NCI-H774 (cell line): ENCODE measurements at places on chromosomes 1 and 21.

DNA sequence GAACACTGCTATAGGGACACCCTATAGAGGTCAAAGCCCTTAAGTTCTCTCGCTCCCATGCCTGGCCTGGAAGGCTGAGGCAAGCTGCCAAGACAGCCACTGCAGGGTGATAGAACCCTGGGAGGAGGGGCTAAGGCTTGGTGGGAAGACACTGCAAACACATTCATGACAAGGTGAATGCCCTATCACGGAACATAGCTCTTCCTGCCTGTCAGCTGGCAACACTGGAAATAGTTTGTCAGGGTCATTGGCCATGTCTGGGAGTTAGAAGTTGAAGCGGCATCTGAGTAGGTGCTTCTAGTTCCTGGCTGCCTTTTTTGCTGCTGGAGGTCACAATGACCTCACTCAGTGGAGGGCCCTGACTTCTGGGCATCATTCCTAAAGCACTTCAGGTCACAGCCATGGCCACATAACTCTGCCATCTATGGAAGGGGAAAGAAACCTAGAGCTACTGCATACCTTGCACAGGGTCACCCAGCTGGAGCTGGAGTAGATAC, 4.2 kb downstream of the FABP3 start:
- DNase-seq: no peak

GRCh38 chr1:39726600-39726999, 12.1 kb upstream of the PPIE start:
- no peak for DNase-seq

DNA sequence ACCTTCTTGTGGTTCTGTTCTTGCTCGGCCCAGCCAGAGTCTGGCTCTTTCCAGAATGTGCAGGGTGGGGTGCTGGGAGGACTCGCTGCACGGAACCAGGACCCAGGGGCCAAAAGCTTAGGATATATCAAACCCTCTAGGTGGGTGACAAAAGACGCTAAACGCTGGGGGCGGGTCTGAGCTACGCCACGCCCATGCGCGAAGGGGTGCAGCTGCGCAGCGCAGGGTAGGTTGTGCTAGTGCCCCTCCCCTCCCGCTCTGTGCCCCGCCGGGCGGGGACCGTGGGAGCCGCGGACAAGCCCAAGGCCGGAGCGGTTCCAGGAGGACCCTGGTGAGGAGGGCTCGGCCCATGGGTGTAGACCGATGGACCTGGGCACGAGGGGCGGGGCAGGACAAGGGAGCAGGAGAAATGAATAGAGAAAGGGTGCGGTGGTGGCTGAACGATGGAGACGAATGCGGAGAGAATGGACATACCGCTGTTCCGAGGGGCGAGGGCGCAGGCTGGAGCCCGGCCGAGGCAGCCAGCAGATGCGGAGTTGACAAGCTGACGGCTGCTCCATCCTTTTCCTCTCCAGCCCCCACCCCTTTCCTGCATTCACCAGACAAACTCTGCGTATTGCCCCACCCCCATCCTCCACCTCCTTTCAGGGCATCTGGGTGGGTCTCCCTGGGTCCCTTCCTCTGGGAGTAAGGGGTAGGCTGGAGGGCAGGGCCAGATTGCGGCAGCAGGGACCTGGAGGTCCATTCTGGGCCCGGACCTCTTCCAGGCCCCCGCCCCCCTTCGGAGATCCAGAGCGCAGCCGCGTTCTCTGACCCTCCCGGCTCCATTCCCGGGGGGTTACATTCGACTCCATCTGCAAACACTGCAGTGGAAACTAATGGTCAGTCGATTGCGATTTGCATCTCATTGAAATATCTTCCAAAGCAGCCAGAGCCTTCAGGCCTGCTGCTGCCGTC, at the start of gene RUSC1:
TSS of gene RUSC1 (plus strand) at position 234 of the 957 bp plus-strand sequence. CDS start 880 bp downstream, outside the sequence.
- DNase-seq: no peak

GRCh38 chr1:107276247-107276646, 135.4 kb downstream of the NTNG1 start:
- DNase-seq: no peak

- DNase-seq: no peak
These were observed 6.1 kb downstream of the CCDC18 start for GRCh38 chr1:93186667-93187066.

DNA sequence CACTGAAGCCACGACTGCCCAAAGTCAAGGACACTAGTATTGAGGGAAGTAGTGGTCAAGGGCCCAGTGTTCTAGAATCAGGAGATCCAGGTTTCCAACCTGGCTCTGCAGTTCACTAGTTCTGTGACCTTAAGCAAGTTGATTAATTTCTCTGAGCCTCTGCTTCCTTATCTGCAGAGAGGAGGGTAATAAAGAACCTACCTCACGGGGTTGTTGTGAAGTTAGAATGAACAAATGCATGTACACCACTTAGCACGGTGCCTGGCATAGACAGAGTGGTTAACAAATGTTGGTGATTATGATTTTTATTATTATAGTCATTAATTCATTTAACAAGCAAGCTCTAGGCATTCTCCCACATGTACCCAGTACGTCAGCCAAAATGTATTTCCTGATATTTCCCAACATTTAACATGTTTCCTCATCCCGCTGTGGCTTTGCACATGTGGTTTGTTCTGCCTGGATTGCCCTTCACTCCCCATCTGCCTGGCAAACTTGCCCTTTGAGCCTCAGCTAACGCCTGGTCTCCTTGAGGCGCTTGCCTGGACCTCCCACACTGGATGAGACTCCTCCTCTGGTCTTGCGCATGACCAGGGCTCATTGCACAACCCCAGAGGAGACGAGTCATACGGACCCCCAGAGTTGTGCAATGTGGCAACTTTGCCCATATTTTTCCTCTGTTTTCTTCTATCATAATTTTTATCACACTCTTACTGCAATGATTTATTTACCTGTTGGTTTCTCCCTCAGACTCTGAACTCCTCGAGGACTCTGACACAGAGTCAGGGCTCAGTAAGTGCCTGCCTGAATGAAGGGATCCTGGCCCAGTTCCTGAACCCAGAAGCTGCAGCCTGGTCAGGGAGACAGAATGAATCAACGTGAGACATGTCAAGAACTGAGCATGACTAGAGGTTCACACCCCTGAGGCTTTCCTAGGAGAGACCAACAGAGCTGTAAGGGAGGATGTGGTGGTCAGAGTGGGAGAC, 20.7 kb upstream of the MFSD2A start:
- no peak for DNase-seq

- DNase-seq: no peak
These were observed 355.4 kb downstream of the BRINP2 start for GRCh38 chr1:177526201-177526600.

DNA sequence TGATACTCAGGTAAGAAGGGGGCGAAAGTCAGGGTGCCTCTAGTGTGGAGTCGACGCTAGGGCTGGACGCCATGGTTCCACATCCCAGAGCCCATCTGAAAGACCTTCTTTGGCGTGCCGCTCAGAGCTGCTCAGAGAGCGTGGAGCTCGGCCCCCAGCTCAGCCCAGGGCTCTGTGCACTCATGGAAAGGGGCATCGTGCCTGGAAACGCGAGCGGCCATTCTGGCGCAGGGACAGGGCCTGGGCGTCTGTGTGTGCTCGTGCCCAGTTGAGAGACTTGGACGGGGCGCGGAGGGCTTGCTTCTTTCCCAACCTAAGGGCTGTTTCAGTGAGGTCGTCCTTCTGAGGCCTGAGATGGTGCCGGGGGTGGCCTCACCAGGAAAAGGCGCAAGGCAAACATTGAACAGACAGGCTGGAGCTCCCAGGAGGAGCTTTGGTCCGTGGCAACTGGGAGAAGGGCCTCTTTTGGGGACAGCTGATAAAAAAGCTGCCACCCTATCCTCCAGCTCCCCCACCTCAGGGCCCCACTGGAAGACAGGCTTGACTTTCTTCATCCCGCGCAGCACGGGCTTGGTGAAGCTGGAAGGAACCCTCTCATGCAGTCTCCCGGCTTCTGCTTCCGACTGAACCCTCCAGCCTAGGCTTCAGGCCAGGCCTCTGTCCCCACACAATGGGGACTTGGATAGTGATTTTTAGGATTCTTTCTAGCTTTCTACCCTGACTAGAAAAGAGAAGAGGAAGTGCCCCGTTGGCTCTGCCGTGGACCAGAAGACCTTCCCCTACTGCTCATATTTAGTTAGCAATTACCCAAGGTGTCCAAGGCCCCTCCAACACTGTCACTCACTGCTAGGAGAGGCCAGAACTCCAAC, 77.1 kb downstream of the CD58 start:
- no peak for DNase-seq

DNA sequence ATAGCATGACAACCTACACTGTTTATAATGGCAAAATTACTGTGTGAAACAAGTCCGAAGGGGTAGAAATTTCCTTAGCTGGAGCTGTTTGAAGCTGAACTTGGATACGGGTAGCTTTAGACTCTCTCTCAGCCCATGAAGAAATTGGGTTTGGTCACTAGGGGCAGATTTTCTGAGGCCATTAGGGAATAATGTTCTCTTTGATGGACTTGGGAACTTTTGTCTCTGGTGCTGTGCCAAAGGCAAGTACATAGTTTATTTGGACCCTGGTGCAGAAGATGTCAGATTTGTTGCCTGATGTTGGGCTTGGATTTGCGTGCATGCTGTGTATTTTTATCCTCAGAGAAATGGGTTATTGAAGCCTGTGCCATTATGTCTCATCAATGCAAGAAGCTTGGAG, 109.6 kb downstream of the VPS13D start:
- DNase-seq: no peak

GRCh38 chr1:221087919-221088318, 208.7 kb downstream of the HLX start:
- no peak for DNase-seq

GRCh38 chr1:225911191-225912130, 12.6 kb downstream of the PYCR2 start:
- DNase-seq: no peak

DNA sequence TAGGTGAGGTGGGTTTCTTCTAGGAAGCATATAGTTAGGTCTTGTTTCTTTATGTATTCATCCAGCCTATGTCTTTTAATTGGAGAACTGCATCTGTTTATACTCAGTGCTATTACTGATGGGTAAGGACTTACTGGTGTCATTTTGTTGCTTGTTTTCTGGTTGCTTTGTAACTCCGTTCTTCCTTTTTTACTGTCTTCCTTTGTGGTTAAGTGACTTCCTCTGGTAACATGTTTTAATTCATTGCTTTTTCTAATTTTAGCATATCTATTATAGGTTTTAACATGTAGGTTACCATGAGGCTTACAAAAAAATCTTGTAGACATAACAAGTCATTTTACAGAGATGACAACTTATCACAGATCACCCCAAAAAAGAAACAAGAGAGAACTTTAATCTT, 160.8 kb downstream of the VAV3 start:
- DNase-seq: no peak

GRCh38 chr1:66760506-66760905, 8.2 kb downstream of the DYNLT5 start:
- DNase-seq: no peak

- DNase-seq: peak; percentile 34
These were observed 2.5 kb upstream of the PCBP3 start for GRCh38 chr21:45640888-45641479.

- no peak for DNase-seq
These were observed 79.6 kb downstream of the PDE4B start for GRCh38 chr1:65872301-65872700.

- DNase-seq: no peak
These were observed at the start of gene PTPRC for GRCh38 chr1:198638894-198639635. TSS of gene PTPRC (plus strand) at chr1:198639040. CDS start at chr1:198639269, 229 bp downstream.

DNA sequence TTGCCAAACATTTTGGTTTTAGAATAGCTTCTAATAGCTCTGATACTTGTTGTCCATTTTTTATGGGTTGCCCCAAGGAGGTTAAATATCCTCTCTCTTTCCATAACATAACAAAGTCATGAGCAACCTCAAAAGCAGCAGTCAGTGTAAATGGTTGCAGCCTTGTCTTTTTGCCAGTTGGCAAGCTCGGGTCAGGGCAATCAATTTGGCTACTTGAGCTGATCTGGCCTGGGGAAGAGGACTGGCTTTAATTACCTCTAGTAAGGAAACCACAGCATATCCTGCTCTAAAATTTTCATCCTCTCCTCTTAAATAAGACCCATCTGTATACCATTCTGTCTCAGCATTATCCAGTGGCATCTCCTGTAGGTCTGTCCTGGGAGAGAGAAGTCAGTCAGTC, 21.2 kb upstream of the FMO4 start:
- no peak for DNase-seq

DNA sequence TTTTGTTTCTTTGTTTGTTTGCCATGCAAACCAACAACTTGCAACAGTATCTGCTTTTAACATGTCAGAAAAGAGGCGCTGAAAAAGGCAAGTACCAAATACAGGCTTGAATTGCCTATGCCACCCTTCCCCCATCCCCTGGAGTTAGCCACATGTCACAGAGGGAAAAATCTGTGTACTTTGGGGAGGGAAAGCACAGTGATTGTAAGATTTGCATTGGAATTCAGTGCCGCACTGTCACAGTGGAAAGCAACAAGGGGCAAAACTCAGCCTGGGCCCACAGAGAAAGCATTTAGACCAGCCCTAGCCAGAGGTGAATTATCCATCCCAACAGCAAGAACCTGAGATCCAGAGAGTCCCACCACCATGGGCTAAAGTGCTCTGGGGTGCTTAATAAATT, 52.4 kb upstream of the ACADM start:
- no peak for DNase-seq

GRCh38 chr1:69122373-69122772, 445.3 kb upstream of the LRRC7 start:
- DNase-seq: no peak

GRCh38 chr1:101105877-101106276, 80.3 kb upstream of the DPH5 start:
- DNase-seq: no peak

DNA sequence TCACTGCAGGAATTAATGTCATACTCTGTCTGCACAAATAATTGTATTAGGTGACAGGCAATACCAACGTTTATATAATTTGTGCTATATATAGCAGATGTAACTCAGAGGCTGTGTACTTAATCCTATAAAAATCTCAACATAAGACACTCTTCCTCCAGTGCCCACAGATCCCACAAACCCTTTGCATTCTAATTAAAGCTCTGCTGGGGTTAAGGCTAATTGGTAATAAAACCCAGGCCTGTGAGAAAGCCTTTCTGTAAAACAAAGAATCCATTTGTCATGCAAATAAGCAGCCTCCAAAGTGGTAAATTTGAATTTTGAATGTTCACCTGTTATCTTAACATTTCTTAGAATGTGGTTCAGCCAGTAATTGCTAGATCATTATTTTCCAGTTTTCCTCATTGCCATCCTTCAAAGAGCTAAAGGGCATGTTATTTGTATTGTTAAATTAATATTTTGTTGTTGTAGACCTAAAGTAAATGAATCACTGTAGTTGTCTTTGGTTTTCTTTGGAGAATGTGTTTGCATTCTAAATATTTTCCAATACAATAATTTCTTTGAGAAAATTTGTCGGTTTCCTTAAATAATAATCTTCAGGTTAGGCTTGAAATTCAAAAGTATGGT, 46.3 kb upstream of the PRDX6 start:
- no peak for DNase-seq

DNA sequence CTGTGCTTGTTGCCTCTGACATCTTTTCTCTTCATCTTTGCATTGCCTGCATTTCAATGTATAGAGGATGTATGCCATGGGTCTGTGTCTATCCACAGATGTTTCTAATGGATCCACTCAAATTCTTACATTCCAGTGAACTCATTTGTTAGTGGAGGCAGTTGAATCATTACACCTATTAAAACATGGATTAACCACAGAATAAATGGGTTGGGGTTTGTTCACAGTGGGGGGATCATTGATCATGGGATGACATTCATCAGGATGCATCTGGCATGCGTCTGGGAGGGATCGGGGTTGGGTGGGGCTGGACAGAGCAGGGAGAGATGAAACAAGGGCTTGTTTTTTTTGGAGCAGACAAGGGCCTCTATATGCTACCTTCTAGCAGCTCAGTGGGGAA, 182.5 kb downstream of the RHOU start:
- DNase-seq: no peak
